ENCODE measurements at places on chromosomes 1 and 21.
A peak's percentile ranks its signal among the peaks of the same experiment; 100 is the strongest.

DNA sequence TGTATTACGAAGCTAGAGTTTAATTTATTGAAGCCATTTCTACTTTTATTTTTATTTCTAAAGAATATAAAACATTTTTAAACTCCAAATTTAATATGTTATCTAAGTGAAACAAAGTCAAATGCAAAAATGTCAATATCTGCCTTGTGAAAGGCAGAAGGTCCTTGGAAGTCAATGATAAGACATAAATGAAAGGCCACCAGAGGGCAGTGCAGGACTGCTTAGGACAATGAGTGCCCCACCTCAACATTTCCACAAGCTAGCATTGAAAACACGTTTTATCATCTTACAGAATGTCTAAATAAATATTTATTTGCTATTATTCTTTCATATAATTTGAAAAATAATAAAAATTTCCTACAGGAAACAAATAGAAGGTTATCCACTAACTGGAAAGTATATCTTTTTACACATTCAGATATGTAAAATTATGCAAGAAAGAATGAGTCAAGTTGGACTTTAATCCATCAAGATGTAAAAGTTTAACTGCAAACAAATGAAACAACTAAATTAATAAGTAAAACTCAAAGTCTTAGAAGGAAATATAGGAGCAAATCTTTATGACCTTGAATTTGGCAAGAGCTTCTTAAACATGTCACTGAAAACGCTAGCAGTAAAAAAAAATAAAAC is 140.1 kb upstream of the FMN2 start:
- DNase-seq = peak; percentile 22

DNA sequence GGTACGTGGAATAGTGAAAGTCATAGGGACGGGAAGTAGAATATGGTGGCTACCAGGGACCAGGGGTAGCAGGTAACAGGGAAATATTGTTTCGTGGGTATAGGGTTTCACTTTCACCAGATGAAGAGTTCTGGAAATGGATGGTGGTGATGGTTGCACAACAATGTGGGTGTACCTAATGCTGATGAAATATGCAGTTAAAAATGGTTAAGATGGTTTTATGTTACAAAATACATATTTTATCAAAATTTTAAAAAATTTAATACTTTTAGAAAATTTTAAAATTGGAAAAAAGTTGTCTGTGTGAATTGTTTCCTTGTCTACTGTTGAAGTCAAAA is 55.5 kb upstream of the TLR5 start:
- no peak for DNase-seq

- DNase-seq = no peak
Measured at GRCh38 chr1:94602802-94603625, 61.5 kb upstream of the F3 start.

GRCh38 chr1:167775178-167775577 is 53.4 kb downstream of the MPZL1 start:
- DNase-seq = no peak

- no peak for DNase-seq
Measured at GRCh38 chr1:202966006-202966898, 805 bp downstream of the CYB5R1 start.

DNA sequence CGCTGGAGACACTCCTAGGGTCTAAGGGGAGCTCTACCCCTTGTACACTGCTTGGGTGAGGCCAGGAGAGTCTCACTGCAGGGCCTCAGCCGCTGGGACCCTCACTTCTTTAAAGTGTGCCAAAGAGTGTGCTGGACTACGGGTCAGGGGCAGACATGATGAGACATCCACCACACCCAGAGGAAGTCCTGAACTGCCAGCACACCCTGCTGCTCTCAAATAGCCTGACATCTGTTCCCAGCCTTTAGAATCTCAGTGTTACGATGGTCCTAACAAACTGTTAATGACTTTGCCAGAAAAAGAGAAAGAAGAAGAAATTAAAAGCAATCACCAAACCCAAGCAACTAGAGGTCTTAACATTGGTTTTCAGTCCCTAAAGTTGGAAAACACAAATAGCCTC is 49.0 kb downstream of the MRPL37 start:
- no peak for DNase-seq

GRCh38 chr1:8858112-8858668 is 20.3 kb downstream of the ENO1 start:
- DNase-seq = no peak

- DNase-seq = no peak
Measured at GRCh38 chr1:29459620-29459945, 223.3 kb downstream of the PTPRU start.
